ENCODE measurements at places on chromosomes 4 and X. TPM values are rescaled to one million over a fixed set of nuclear protein-coding genes. Genes with fewer than 3 reads are reported as not detected.

Gene KDR
- total RNA-seq: 17.7 TPM

Gene SSX2
- total RNA-seq: not detected

Gene KLB
- total RNA-seq: 0.27 TPM

Gene ERAS
- total RNA-seq: 0.27 TPM

Gene MSX1
- total RNA-seq: 6.7 TPM

Gene NRK
- 15.5 TPM for total RNA-seq

Gene MAOB
- 1.7 TPM for total RNA-seq

Gene ADAMTS3
- total RNA-seq: 13.8 TPM

Gene PCYT1B
- total RNA-seq: 21.2 TPM

Gene CT45A5
- total RNA-seq: not detected

Gene SH2D1A
- not detected for total RNA-seq

Gene BMPR1B
- total RNA-seq: 26.0 TPM

Gene INTU
- 50.6 TPM for total RNA-seq

Gene LUZP4
- total RNA-seq: not detected

- no peak for DNase-seq
Measured at GRCh38 chr4:51831133-51831532, 11.8 kb upstream of the DCUN1D4 start.

GRCh38 chr4:140641105-140641555 lies 72.4 kb upstream of the UCP1 start:
- no peak for DNase-seq

GRCh38 chr4:28518561-28519165 lies 1658.0 kb downstream of the STIM2 start:
- no peak for DNase-seq

GRCh38 chr4:108861334-108861733 lies 98.5 kb upstream of the ETNPPL start:
- DNase-seq: no peak

GRCh38 chr4:152045807-152046571 lies 285.2 kb upstream of the GATB start:
- DNase-seq: no peak

DNA sequence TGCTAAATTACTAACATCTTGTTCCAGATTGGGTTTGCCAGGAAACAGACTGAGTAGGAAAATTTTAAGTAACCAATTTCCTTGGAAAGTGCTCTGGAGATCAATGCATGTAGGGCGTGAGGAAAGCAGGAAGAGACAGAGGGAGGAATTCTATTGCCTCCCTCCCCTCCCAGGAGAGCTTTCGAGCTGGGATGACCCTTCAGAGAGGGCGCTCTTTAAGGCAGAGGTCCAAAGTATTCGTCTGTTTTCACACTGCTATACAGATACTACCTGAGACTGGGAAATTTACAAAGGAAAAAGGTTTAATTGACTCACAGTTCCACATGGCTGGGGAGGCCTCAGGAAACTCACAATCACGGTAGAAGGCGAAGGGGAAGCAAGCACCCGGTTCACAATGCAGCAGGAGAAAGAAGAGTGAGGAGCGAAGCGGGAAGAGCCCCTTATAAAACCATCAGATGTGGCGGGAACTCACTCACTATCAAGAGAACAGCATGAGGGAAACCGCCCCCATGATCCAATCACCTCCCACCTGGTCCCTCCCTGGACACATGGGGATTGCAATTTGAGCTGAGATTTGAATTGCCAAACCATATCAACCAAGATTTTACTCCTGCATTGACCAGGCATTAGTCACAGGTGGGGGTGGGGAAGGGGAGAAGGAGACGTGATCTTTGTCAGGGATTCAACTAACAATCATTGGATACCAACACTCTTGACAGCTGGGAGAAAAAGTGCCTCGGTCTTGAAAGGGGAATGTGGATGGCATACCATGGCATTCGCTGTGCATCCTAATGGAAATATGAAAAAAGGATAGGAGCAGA lies 63.8 kb downstream of the SLITRK2 start:
- DNase-seq: no peak

GRCh38 chr4:134139188-134139587 lies 62.4 kb downstream of the PABPC4L start:
- DNase-seq: no peak

Measured in cerebellum (tissue), 4 donors.